ENCODE measurements at places on chromosomes 16 and 17.

- DNase-seq, result no peak
Observed at GRCh38 chr16:85011846-85012284, 530 bp upstream of the ZDHHC7 start.

DNA sequence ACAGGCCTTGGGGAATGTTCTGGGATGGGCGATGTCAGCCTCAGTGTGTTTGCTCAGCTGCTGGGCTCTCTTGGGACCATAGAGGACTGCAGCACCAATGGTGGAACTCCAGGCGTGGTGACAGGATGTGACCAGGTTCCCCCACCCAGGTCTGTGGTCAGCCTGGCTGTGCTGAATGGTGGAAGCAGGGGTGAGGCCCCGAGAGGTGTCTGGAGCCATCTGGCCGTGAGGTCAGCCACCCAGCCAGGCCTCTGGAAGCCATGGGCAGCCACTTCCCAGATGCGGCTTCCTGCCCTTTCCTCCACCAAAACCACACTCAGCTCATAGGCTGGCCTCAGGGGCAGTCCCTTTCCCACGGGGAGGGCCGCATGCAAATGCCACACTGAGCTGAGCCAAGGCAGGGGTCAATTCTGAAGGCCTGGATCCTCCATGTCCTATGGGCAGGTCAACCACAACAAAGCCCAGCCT lies 7.8 kb upstream of the MAPK7 start:
- no peak for DNase-seq

GRCh38 chr16:49085686-49086085 lies 196.0 kb downstream of the CBLN1 start:
- DNase-seq, result no peak

DNA sequence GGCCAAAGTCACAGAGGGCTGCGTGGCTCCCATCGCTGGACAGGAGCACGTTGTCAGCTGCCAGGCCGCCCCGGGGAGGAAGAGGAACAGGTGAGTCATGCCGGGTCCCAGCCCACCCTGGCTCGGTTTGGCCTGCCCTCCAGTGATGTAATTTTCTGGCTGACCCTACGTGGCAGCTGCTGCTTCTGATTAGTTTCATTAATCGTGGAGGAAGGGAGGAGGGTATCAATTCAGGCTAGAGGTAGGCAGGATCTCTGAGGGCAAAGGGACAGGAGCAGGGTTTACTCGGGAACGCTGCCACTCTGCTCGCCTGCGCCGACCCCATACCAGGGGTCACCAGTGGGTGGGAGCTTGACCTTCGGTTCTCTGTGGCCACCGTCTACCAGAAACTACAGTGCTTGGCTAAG lies 11.7 kb upstream of the SPATA32 start:
- no peak for DNase-seq

DNA sequence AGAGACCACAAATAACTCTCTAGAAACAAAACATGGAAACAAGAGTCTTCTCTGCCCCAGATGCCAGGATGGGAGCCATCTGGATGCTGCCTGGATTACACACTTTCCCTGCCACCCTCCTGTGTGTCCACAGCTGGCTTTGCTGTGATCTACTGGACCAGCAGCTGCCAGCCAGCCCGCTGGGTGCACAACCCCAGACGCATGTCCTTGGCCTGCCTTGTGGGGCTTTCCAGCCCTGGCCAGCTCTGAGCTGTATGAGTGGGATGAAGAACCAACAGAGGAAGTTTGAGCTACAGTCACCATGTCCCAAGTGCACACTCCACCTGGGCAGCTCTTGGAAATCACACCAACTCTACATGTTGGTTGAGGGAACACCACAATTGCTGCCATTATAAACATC lies 57.0 kb upstream of the TNRC6C start:
- no peak for DNase-seq

DNA sequence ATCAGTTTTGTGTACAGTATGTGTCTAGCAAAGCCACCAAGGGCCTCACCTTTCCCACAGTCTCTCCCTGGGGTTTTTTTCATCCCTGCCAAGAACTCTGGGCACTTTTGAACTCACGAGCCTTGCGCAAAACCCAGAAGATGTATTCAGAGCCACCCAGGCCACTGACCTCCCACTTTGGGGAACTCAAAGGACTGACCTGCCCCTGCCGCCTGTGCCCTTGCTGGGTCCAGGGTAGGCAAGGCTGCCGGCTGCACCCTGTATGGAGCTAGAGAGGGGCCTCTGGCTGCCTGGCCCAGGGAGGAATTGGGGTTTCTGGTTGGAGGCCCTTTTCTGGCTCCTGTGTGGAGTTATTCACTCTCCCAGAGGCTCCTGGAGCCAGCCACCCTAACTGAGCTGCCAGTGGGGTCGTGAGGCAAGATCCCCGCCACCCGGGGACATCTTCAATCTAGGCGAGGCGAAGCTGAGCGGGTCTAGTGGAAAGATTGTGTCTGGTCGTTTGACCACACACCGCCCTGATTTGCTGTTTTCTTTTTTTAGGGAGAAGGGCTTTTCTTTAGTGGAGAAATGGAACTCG lies 1.9 kb downstream of the CDK5R1 start:
- DNase-seq, result no peak

DNA sequence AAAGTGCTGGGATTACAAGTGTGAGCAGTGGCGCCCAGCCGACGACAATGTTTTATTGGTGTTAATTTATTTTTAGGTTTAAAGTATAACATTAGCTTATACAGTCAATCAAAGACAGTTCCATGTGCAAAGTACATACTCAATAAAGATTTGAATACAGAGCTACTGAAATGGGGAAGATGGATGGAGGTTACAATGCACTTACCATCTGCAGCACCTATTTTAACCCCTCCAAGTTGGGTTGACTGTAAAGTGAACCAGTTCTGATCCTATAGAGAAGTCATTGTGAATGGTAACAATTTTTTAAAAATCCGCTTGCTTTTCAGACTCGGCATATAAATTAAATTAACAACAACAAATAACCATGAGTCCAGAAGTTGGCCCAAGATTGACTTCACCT lies 679 bp upstream of the PSKH1 start:
- DNase-seq, result no peak

DNA sequence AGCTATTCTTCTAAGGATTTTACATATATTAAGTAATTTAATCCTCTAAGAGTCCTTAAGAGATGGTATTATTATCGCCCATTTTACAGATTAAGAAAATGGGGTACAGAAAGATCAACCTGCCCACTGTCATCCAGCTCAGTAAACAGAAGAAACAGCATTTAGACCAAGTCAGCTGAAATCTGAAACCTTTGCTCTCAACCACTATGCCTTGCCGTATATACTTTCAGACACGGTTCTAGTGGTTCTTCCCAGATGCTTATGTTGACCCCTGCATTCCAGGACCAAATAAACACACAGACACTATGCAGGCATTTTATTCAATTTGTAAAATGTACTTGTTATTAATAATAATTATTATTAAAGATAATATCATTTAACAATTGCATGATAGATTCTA lies 854.8 kb downstream of the KCNJ2 start:
- DNase-seq, result no peak

GRCh38 chr17:45127548-45128300 lies 4.6 kb downstream of the PLCD3 start:
- DNase-seq, result no peak

GRCh38 chr16:86869288-86870022 lies 291.1 kb downstream of the FOXL1 start:
- no peak for DNase-seq

- DNase-seq, result no peak
Observed at GRCh38 chr17:78529251-78529650, 47.9 kb downstream of the DNAH17 start.

DNA sequence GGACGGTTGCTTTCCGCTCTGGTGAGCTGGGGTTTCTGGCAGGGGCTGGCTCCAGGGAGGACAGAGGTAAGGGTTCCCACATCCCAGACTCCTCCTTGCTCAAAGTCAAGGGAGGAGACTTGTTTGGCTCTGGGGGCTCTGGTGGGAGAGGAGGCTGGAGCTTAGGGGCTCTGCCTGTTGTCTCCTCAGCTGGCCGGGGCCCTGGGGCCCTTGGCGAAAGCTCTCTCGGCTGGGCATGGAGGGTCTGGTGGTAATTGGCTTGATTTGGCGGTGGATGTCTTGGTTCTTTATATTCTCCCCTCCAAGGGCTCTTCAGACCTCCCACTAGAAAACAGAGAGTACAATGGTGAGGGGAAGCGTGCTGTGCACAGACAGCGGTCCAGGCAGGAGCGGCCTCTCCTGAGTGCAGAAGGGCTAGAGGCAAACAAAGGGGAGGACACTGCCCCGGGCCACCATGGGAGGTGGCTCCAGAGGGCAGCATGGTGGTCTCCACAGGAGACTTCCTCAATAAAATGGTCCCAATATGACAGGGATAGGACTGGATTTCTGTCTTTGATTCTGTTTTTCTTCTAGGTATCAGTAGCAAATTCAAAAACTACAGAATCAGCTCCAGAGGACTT lies 5.7 kb upstream of the SPATA32 start:
- no peak for DNase-seq

DNA sequence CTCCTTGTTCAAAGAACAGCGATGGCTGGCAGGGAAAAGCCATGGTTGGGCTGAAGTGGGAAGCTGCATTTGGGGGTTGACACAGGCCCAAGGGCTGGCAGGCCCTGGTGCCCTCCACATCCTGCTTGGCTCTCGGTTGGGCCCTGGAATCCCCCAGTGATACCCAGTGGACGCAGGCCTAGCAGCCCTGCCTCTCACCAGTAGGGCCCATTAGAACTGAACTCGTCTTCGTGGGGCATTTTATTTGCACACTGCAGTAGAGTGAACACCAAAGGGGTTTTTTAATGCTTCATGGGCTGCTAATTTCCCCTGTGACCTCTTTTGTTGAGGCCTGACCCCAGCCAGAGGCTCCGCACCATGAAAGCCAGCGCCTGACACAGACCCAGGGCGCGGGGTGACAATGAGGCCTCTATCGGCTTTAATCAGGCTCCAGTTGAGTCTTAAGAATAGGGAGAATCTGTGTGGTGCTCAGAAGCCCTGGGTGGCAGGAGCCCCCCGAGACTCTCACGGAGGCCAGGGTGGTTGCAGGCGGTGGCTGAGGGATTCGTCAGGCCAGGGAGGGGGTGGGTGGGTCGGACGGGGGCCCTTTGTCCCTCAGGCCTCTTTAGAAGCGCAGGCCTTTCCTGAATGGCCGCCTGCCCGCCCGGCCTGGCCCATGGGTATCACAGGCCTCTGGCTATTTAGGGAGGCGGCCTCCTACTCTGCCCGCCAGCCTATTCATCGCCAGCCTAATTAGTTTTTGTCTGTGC lies 199.3 kb downstream of the NTN1 start:
- no peak for DNase-seq

GRCh38 chr17:65323049-65323448 lies 185.9 kb downstream of the RGS9 start:
- no peak for DNase-seq

GRCh38 chr17:20156196-20157000 lies 147.2 kb downstream of the SPECC1 start:
- DNase-seq, result peak; percentile 9

DNA sequence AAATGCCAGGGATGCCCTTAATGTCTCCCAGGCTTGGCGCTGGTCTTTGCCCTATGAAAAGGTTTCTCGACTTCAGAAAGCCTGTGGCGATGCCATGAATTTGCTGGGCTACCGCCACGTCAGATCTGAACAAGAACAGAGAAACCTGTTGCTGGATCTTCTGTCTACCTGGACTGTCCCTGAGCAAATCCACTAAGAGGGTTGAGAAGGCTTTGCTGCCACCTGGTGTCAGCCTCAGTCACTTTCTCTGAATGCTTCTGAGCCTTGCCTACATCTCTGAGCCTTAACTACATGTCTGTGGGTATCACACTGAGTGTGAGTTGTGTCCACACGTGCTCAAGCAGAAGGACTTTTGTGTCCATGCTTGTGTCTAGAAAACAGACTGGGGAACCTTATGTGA lies 11.4 kb downstream of the CHST4 start:
- no peak for DNase-seq

DNA sequence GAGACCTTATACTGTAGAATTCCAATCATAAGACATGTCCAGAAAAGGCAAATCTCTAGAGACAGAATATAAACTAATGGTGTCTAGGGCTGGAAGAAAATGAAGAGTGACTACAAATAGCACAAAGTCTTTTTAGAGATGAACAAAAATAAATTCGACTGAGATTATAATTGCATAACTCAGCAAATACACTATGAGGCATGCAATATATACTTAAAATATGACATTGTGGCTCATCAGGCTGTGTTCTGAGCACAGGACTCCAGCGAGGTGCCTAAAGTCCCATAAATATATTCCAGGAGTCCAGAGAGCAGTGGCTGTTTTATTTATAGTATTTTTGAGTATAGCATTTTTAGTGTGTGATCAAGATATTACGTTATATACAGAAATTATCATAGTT lies 13.1 kb upstream of the ZNF267 start:
- no peak for DNase-seq

GRCh38 chr17:8173056-8173870 lies 2.9 kb downstream of the TMEM107 start:
- peak; percentile 76 for DNase-seq

DNA sequence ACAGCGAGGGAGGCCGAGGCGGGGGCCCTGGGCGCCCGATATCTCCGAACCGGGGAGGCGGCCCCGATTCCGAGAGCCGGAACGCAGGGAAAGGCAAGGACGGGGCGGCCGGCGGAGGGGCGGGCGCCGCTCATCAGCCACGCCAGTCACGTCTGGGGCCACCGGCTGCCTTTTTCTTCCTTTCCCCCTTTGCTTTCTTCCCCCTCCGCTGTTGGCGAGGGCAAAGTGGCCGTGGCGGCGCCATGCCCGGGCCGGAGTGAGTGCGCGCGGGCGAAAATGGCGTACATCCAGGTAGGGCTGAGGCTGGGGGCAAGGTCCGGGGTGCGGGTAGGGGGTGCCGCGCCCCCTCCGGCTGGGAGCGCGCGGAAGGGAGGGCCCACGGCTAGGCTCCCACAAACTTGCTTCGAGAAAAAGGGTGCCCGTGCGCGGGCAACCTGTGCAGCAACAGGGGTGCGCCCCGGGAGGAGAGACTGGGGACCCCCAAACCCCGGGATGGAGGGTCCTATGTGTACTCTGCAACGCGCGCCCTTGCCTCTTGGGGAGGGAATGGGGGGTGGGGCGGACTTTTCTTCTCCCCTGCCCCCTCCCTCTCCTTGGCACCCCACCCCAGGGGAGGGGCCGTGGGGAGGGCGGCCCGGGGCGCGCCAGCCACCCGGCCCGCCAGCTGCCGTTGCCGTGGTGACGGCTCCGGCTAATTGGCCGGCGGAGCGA lies 486 bp downstream of the SYT17 start:
- DNase-seq, result no peak

Data from stimulated activated CD4-positive, alpha-beta T cell treated with anti-CD3 and anti-CD28 coated beads, Interleukin-4, amount 100 ng/mL, for 48 hours (primary cell).